ENCODE measurements at places on chromosomes 16 and 17. TPM values are rescaled to one million over a fixed set of nuclear protein-coding genes. Genes with fewer than 3 reads are reported as not detected.

- DNase-seq, result no peak
Measured at GRCh38 chr16:60810250-60810649, 1226.0 kb downstream of the CDH8 start.

DNA sequence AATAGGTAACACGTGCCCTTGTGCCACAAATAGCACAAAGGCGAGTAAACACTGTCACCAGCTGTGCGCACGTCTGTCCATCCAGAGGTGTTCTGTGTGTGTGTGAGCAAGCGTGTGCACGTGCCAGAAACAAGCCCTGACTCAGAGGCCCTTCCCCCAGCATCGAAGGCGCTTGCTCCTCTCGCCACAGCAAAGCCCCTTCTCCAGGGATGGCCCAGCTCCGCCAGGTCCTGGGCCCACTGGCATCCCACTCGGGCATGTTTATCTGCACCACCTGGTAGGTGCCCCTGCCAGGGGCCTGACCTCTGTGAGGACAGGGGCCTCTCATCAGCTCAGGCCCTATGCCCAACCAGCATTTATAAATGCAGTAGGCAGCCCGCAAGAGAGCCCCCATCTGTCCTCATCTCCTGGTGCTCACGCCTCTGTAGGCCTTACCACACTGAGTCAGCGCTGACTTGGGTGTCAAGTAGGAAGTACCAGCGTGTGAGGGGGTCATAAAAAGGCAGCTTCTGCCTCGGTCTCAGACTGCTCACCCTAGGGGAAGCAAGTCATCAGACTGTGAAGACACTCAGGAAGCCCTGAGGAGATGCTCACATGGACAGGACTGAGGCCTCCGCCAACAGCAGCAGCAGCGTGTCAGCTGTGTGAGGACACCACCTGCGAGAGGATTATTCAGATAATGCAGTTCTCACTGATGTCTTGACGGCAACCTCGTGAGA is 10.8 kb downstream of the TMEM235 start:
- DNase-seq, result peak; percentile 91

SLFN12L gene
- total RNA-seq, result 0.91 TPM

EFNB3 gene
- total RNA-seq, result 1.0 TPM

DNA sequence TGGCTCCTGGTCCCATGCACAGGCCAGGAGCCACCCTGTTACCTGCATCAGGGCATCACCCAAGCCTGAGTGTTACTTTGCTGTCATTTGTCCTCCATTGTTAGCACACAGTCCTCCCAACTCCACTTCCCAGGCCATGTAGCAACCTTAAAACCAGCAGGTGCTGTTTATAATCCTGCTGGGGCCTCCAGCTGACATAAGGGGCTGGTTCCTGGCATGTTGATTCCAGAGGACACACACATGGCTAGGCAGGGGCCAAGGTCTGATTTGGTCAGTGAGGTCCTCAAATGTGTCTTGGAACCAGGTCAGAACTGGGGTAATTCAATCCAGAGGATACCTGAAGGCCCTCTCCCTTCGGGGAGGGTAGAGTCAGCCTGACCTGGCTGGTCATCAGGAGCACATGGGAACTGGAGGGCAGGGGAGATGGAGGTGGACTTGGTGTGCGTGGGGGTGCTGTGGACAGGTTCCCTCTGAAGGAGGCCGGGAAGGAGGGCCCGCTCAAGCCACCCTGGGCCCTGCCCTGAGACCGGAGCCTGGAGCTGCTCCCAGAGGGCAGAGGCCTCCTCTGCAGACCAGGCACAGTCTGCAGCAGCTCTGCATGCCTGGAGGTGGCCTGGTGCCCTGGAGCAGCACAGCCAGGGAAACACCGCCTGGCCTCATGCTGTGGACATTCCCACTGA is 6.6 kb downstream of the ADORA2B start:
- DNase-seq, result no peak

DNA sequence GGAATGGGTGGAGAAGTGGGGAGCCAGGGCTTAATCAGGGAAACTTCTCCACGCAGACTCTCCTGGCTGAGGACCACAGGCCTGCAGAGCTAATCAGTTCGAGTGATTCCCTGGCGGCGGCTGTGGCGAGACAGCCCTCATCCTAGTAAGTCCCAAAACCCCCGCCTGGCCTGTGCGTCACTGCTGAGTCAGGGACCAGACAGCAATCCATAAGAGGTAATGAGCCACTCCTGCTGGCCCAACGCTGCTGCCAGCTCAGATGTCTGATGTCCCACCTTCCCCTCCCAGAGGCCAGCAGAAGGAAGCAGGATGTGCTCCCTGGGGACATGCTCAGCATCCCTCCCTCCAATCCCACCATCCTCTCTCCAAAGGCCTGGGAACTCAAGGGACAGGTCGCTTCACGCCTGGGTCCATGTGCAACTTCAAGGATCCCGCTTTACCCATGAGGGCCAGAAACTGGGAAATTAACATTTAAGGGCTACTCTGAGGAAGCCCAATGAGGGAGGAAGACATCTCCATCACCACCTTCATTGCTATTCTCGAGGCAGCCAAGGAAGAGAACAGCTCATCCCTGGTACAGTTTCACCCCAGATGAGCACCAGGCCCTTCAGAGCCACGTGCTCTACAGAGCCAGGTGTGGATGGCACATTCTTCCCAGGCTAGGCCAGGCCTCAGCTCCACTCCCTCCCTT is 7.9 kb downstream of the ACLY start:
- DNase-seq, result peak; percentile 99

DNA sequence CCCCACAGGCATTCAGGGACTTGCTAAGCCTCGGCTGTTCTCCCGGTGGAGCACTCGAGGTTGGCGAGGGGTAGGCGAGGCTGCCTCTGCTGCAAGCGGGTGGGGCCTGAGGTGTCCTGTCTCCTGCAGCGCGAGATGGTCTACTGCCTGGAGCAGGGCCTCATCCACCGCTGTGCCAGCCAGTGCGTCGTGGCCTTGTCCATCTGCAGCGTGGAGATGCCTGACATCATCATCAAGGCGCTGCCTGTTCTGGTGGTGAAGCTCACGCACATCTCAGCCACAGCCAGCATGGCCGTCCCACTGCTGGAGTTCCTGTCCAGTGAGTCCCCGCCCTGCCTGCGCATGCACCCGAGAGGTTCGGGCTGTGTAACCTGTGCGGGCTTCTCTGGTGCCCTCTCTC is 26.3 kb downstream of the TSC2 start:
- no peak for DNase-seq

- DNase-seq, result no peak
Measured at GRCh38 chr17:19376811-19377210, 1.5 kb upstream of the MAPK7 start.

- DNase-seq, result no peak
Measured at GRCh38 chr16:622920-623280, 7.9 kb upstream of the WFIKKN1 start.

DNA sequence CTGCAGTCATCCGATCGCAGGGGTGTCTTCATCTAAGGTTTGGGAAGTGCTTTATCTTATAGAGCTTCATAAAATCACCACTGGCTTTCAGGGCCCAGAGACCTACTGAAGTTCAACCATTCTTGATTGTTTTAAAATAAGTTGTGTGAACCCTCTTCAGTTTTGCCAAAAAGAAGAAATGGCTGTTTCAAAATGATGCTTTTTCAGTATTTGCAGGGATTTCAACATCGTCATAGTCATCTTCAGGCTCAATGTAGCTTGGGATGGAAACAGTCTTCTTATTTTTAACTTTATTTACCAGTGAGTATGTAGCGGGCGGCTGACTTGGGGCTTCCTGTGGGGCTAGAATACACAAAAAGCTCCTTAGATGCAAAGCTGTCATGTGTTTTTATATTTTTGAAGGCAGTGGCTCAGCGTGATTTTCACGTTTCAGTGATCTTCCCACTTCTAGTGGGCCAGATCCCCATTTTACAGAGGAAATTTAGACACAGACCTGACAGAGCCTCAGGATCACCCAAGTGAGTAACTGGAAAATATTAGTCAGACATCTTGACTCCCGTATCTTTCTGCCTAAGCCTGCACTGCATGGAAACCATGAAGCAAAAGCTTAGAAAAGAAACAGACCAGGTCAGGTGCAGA is 19.1 kb upstream of the ZNF594 start:
- DNase-seq, result no peak

GRCh38 chr17:18025945-18026776 is 12.8 kb downstream of the ATPAF2 start:
- DNase-seq, result peak; percentile 82

DNA sequence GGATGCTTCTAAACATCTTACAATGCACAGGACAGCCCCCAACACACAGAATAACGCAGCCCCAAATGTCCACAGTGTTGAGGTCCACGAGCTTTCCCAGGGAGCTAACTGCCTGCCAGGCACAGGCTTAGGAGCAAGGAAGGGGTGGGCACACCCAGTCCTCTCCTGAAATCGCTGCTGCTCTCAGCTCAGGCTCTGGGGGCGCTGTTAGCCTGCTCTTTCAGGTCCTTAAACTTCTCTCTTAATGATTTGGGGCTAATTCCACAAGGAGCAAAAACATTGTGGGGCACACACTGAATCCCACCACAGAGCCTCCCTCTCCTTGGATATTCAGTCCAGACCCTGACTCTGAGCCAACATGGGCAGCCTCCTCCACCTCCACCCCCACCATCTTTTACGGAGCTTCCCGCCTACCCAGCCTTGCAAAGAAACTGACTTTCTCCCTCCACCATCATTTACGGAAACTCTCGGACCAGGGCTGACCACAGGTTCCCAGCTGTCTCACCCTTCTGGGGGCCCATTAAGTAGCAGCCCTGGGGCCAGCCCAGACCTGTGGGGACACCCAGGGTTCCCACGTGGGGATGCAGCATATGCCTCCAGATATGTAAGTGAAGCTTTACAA is 1.1 kb downstream of the CD300H start:
- peak; percentile 72 for DNase-seq

GRCh38 chr17:70658317-70658716 is 489.0 kb downstream of the KCNJ2 start:
- DNase-seq, result no peak

PDIA2 gene
- total RNA-seq, result not detected

DNA sequence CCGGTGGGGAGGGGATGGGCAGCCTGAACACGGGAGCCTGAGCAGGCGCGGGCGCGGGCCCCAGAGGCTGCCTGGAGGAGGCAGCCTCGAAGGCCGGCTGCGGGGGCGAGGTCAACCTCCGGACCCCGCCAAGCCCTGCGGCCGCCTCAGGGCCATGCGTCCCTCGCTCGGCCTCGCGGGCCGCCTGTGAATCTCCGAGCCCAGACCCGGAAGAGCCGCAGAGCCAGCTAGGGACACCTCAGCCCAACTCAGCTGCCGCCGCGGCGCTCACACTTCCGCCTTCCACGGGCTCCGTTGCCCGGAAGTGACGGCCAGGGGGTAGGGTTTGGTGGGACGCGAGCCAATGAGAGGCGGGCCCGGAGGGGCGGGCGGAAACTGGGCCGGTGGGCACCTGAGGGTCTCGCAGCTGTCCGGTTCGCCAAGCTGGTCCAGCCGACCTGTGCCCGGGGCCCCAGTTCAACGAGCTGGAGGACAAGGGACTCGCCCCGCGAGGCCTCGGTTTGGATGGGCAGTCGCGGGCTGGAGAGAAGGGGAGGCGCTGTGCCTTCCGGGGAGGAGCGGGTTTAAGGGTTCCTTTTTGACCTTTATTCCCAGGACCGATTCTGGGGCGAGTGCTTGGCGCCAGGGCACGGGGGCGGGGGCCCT is at the start of gene SLC38A10:
SLC38A10 (minus strand) TSS at position 277 of the 645 bp plus-strand sequence. CDS start 386 bp downstream, outside the sequence.
- DNase-seq, result peak; percentile 94

- DNase-seq, result no peak
Measured at GRCh38 chr17:7508145-7508544, 24.0 kb downstream of the POLR2A start.

TVP23A gene
- not detected for total RNA-seq

DNA sequence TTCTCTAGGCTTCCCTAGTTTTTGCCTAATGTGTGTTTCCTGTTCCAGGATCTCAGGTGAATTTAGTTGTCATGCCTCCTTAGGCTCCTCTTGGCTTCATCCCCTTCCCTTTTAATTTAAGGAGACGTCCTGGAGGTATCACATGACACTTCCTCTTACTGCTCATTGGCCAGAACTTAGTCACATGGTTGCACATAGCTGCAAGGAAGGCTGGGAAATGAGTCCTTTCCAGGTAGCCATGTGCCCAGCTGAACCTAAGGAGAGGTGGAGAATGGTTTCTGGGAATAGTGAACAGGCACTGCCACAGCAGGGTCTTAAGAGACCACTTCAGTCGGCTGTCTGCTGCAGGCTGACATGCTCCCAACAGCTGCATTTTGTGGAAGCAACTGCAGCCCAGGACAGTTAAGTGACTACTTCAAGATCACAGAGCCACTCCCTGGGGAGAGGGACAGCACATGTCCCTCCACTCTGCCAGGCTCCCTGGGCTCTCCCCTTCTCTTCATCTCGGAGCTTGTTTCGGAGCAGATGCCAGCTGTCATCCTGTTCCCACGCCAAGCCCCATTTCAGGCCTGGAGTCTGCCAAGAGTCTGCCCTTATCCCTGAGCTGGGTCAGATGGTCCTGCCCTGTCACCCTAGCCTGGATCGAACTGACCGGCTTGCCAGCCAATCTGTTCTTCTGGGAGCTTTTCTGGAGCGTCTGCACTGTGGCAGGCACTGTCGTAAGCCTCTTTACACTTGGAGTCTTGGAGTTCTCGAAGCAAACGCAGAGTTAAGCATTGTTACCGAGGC is 81.4 kb upstream of the FOXF1 start:
- DNase-seq, result no peak

FOXL1 gene
- 5.0 TPM for total RNA-seq

LRRC46 gene
- not detected for total RNA-seq

GRCh38 chr17:42276359-42276608 is at the start of gene STAT5B:
STAT5B (minus strand) TSS chr17:42276391; CDS start chr17:42232127, 44,264 bp downstream.
- peak; percentile 75 for DNase-seq

CX3CL1 gene
- total RNA-seq, result 1.3 TPM

C16orf78 gene
- not detected for total RNA-seq

DNA sequence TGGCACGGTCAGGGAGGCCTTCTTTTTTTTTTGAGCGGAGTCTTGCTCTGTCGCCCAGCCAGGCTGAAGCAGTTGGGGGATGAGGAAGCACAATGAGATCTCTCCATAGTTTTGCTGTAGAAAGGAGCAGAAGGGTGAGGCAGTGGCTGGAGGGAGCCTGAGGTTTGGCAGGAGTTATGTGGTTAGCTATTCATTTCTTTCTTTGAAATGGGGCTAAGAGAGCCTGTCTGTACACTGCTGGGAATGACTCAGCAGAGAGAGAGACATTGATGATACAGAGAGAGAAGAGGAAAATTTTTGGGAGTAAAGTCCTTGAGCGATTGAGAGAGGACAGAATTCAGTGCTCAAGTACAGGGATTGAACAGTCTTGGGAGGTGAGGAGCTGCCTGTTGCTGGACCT is 22.1 kb downstream of the NOS2 start:
- peak; percentile 65 for DNase-seq

WFDC1 gene
- total RNA-seq, result 0.30 TPM

GPRC5B gene
- total RNA-seq, result 1.3 TPM

SENP3 gene
- total RNA-seq, result 104 TPM
